GM12891 (cell line): ENCODE measurements at places on chromosomes 7 and 10.

- DNase-seq: no peak
Observed at GRCh38 chr7:91459539-91459938, 195.3 kb downstream of the FZD1 start.

DNA sequence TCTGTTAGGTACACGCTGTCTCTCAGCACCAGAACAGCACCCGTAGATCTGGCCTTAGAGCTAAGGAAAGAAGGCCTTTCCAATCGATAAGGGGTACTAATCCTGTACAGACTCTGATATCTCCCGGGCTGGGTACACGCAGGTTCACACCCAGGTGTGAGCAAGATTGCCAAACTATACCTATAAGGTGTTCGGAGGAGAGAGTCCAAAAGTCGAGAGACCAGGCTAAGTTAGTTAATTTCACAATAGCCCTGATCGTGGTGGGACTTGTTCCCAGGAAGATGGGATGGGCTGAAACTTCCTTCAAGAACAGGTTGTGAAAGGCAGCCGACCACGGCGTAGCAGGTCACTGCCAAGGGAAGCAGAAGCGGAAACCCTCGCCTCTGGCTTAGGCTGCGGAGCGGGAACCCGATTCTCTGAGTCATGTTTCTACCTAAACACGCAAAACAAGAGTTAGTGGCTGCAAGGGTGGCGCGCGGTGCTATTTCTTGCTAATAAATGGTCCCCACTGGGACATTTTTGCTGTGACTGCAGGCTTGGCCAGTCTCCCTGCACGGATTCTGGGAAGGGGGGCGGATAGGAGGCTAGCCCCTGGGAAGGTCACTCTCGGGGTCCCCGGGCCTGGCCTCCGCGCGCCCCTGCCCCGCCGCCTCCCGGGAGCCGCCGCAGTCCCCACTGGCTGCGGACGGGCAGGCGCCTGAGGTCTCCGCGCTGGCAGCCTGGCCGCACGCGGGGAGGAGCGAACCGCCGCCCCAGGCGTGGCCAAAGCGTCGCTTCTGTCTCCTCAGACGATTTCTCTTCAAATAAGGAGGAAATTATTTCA lies 75.4 kb upstream of the PDSS1 start:
- DNase-seq: peak; percentile 52

GRCh38 chr10:96470116-96470743 lies 43.5 kb downstream of the TLL2 start:
- DNase-seq: peak; percentile 56

DNA sequence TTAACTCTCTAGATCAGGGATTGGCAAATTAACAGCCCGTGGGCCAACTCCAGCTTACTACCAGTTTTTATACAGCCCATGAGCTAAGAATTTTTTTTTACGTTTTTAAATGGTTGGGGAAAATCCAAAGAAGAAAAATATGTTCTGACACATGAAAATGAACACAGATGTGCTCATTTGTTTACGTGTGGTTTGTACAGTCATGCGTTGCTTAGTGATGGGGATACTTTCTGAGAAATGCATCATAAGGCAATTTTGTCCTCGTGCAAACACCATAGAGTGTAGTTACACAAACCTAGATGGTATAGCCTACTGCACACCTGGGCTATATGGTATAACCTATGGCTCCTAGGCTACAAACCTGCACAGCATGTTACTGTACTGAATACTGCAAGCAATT lies 8.3 kb upstream of the SMKR1 start:
- DNase-seq: no peak

- peak; percentile 5 for DNase-seq
Observed at GRCh38 chr7:106520962-106521514, 139.9 kb downstream of the CCDC71L start.

DNA sequence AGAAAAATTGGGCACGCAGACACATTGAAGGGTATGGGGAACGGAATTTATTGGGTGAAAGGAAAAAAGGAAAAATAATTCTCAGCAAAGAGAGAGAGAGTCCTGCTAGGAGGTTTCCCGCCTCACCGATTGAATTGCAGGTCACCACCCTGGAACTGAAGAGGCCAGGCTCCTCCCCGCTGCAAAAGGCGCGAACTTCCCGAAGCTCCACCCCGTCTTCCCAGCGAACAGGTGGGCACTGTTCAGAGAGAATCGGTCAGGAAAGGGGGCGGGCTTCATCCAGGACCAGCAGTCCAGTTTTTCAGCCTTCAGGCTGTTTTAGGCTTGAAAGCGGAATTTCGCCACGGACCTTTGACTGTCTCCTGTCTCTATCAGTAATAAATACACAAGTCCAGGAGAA lies 27.3 kb upstream of the CADPS2 start:
- DNase-seq: no peak

- no peak for DNase-seq
Observed at GRCh38 chr7:47344171-47344955, 237.5 kb downstream of the TNS3 start.
